EH (cell line): ENCODE measurements at places on chromosomes 11 and 22.

DNA sequence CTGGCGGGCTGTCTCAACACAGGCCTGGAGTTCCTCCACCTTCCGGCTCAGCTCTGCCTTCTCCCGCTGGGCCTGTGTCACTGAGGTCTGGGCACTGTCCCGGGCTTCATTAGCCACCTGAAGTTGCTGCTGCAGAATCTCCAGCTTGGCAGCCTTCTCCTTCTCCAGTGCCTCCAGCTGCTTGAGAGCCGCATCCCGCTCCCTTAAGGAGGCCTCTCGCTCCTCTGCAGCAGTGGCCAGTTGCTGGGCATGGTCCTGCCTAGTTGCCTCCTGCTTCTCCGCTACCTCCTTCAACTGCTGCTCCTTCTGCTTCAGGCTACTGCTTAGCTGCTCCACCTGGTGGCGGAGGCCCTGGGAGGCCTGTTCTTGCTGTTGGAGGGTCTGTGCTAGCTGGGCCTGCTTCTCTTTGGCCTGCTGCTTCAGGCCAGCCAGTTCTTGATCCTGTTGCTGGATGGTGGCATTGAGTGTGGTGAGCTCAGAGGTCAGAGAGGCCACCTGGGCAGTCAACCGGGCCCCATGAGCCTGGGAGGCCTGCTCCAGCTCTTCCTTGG, 16.9 kb downstream of the IL18BP start:
- no peak for DNase-seq

GRCh38 chr11:117669062-117669461, 128.0 kb downstream of the DSCAML1 start:
- DNase-seq: no peak

- DNase-seq: no peak
Measured at GRCh38 chr11:127993788-127994187, 593.6 kb downstream of the ETS1 start.

DNA sequence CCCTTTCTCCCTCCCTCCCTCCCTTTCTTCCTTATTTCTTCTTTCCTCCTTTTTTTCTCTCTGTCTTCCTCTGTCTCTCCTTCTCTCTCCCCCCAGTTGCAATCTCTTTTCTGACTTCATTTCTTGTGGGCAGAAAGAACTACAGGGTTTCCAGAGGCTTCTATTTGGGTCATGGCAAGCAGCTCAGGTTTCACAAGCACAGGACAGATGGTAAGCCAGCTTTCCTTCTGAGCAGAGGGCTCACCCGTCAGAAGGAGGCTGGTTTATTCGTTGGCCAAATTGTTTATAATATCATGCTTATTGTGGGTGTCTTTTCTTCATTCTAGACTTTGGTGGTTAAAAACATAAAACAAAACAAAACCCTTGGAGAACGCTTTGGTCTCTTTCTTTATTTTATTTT, 58.9 kb upstream of the CLMP start:
- peak; percentile 43 for DNase-seq

DNA sequence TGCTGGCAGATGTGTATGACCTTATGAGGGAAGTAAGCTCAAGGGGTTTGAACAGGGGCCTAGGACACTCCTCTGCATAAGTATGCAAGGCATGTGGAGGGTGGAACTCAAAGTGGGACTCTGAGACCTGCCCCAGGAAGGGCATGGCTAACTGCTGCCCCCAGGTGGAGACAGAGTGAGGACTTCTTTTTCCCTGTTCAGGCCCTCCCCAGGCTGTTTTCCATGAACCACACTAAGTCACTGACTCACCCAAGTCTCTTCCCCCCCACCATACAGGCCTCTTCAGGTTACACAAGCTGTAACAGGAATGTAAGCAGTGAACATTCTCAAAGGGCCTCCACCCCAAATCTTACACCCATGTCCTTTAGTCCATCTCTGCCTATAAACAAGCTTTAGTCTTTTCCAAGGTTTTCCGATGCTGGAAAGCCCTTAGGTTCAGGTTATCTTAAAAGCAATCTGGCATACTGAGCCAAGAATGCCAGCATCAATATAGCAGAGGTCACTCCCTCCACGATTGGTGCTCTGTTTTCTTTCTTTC, 13.1 kb downstream of the EEF1G start:
- DNase-seq: peak; percentile 99

- no peak for DNase-seq
Measured at GRCh38 chr11:114200351-114201133, 95.7 kb upstream of the NNMT start.

- DNase-seq: peak; percentile 64
Measured at GRCh38 chr22:24156141-24156912, 25.0 kb upstream of the SUSD2 start.

- DNase-seq: peak; percentile 29
Measured at GRCh38 chr22:42114721-42115120, 15.9 kb downstream of the CYP2D6 start.

DNA sequence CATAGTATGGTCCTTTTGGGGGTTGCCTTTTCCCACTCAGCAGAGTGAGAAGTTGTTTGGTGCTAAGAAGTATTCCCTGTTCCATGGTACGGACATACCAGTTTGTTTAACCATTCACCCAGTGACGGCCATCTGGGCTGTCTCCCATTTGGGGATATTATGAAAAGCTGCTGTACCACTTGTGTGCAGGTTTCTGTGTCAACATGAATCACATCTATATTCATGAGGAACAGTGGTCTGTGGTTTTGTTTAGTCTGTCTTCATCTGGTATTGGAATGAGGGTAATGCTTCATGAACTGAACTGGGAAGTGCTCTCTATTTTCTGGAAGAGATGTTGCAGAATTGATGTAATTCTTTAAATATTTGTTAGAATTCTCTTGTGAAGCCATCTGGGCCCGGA, 89.5 kb downstream of the TRMU start:
- peak; percentile 90 for DNase-seq

DNA sequence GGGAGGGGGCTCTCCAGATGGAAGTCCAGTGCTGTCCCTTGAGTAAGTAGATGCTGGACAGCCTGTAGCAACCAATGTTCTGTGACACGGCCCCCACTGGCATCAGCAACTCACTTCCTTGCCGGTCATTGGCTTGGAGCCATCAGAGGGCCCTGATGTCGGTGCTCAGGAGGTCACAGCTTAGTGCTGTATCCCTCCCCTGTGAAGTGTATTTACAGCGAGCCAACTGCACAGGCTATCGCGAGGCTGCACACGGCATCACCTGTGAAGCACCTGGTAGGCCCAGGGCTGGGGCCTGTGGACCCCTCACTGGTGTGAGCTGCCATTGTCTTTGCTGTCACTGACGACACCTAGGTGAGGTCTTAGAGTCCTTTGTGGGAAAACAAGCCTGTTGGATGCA, 13.4 kb upstream of the ACR start:
- DNase-seq: no peak

DNA sequence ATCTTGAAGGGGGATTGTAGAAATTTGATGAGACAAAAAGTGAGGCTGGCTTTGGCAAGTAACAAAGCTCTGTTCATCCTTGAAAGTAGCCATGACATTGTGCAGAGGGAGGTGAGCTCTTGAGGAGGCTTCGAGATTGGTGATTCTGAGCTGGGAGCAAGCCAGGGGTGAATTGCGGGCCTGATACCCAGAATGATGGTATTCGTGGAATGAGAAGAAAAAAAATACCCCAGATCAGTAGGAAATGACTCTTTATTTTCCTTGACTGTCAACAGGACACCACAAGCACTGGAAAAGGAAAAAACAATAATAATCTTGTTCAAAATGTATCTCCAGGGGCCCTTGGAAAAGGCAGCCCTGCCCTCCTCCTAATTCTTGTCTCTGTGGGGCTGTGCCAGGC, 62.7 kb downstream of the TSPAN18 start:
- DNase-seq: no peak

- DNase-seq: no peak
Measured at GRCh38 chr11:64490562-64491216, 100.3 kb upstream of the SLC22A12 start.

- peak; percentile 64 for DNase-seq
Measured at GRCh38 chr11:6568191-6568918, 35.1 kb downstream of the RRP8 start.
